ENCODE measurements at places on chromosomes 4 and X. TPM values are rescaled to one million over a fixed set of nuclear protein-coding genes. Genes with fewer than 3 reads are reported as not detected.

DNA sequence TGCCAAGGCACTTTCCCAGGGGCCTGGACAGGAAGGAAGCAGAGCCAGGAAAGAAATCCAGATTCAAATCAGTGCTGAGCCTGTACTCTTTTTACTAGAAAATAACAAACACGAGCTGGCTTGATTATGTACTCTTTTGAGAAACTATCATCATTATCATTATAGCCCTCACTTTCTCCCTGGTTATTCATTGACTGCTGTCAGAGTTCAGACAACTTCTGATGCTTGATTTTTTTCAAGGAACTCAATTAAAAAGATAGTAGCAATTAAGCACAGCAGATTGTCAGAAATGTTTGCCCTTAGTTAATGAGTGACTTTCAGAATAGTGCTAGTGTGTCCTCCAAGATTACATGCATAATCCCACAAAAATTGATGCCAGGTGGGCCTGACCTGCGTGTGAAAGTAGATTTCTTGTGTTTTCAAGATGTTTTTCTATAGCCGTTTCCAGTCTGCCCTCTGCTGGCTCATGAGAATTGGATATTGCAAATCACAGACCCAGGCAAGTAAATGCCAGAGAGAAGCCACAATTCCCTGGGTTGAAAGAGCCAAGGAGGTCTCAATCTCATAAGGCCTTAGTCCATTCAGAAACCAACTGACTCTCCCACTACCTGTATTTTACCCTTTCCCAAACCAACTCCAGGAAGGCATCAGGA is 14.3 kb upstream of the PNPLA4 start:
- no peak for DNase-seq

GRCh38 chrX:40188573-40189417 is 91.0 kb upstream of the BCOR start:
- DNase-seq = no peak

Gene XAGE1A
- total RNA-seq = not detected

DNA sequence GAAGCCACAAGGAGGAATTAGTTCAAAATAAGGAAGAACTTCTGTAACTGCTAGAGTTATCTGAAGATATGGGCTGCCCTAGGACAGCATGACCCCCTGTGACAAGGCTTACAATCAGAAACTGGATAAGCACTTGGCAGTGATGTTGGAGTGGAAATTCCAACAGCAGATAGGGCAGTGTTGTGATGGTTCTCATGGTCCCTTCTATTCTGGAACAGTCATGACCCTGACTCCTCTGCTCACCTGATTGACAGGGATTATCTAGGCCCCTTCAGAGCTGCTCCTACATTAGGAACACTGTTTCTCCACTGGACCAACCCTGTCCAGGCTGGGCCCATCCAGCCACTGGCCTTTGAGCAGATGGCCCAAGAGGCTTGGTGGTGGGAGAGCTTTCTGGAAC is 17.9 kb downstream of the NALF2 start:
- DNase-seq = no peak

Gene BMP3
- 0.15 TPM for total RNA-seq

Gene SLC7A11
- total RNA-seq = 0.54 TPM

Gene HHIP
- total RNA-seq = not detected

Gene PAGE1
- total RNA-seq = not detected

DNA sequence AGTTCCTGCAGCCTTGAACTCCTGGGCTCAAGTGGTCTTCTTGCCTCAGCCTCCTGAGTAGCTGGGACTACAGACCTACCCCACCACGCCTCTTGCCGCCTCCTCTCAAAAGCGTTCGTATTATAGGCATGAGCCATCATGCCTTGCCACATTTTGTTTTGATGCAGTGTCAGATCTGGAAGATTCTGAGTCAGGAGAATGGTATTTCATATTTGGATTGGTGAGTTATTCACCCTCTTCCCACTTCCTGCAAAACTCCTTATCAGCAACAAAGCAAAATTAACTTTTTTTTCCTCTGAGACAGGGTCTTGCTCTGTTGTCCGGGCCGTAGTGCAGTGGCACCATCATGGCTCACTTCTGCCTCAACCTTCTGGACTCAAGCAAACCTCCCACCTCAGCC is 29.6 kb downstream of the REST start:
- no peak for DNase-seq

GRCh38 chr4:139740531-139741041 is 75.0 kb downstream of the MGST2 start:
- DNase-seq = no peak

DNA sequence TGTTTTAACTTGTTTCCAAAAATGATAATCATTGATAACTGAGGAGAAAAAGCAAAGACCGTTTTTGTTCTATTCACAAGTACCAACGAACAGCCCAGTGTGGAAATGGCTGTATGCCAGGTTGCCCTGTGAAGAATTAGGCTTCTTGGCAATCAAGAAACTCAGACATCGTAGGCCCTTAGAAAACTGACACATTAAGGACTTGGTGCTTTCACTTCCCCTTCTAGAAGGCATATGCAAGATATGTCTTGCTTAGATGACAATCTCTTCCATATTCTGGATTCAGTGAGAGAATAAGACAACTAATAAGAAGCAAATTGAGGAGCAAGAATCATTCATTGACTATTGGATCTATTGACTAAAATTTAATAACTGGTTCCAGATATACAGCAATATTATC is 56.6 kb downstream of the ANAPC10 start:
- DNase-seq = no peak

All from spleen (tissue), 13 donors.